ENCODE measurements at places on chromosomes 7 and 10.

DNA sequence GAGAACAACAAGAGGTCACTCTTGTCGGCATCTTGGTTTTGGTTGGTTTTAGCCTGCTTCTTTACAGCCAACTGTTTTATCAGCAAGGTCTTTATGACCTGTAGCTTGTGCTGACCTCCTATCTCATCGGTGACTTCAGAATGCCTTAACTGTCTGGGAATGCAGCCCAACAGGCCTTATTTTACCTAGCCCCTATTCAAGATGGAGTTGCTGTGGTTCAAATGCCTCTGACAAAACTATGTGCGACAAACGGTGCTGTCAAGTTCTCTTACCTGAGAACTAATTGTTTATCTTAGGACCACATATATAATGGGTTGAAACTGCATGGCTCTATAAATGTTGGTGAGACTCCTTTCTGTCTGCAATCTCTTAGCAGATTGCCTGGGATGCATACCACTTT lies 35.9 kb upstream of the POT1 start:
- no peak for DNase-seq

DNA sequence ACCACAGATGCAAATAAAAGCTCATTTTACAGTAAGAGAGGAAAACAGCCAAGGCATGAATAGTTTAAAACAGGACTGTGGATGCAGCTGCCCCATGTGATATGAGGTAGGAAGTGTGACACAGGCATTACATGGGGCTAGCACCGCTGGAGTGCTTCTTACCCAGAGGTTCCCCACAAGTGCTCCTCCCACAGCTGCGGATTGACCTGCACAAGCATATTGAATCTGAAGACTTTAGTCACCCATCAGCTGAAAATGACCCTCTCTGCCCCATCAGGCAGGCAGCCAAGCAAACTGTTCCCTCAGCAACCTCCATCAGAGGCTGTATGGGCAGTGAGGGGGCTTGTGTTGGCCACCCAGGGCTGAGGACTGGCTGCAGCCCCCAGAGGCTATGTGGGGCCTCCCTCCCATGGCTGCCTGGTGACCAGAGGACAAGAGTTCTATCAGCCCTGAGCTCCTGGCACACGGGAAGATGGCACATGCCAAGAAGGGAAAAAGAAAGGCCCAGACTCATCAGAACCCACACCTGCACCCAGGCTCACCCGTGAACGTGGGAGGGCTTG lies 98.7 kb downstream of the TCERG1L start:
- no peak for DNase-seq

GRCh38 chr7:143379611-143380259 lies 1.4 kb upstream of the ZYX start:
- DNase-seq, result no peak

DNA sequence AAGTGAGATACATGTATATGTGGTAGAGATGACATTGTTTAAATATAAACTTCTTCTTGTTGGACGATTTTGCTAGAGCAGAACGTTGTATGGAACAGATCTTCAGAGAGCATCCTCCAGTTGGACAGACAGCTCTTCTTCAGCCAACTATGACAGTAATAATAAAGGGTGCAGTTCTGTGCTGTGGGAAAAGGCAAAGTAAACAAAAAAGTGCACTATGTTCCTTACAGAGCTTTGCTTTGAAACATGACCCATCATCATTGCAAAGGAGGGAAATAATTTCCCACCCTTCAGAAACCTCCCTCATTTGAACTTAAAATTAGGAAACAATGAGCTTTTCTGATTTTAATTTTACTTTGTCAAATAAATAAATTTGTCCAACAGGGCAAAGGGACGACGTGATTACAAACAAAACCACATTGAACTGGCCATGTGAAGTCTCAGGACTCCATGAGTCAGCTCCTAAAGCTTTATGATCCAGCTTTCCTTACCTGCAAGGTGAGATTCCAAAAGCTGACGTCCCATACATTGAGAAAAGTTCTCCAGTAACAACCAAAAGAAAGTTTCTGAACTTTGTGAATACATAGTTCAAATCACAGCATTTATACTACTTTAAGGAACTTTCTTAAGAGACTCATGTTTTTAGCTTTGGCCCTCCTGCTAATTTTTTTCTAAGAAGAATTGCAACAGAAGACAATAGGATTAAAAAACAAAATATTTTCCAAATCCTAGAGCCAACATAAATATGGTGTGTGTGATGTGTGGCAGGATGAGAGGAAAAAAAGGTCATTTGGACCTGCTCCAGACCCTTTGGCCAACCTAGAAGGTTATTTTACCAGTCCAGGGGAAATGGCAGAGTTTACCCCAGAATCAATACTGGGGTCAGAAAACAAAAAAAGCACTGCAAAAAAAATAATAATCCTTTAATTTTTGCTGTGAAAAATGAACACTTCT lies 565.4 kb upstream of the NRP1 start:
- no peak for DNase-seq

- no peak for DNase-seq
Observed at GRCh38 chr10:110833234-110833940, 38.3 kb upstream of the PDCD4 start.

- DNase-seq, result no peak
Observed at GRCh38 chr10:132057191-132057681, 8.5 kb upstream of the JAKMIP3 start.

DNA sequence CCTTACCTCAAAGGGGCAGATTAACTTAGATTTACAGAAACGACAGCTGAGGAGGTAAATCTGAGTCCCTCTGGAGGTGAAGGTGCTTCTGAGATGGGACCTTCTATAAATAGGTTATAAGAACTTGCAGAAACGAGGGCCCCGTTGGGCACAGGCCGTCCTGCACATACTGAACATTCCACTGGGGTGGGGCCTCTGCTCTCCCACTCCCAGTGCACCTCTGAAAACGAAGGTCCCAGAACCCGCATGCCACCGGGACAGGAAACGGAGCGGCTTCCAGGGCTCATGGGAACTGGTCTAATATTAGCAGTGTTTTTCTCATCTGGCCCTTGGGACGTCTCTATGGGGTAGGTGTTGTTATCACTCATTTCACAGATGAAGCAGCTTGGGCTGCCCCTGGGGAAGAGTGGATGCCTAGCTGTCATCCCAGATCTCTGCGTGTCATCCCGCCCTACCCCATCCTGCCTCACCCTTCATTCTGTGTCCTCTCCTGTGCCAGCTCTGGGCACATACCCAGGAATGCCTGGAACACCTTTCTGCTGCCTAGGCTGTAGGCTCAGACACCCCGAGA lies 19.6 kb downstream of the C10orf62 start:
- DNase-seq, result no peak

- peak; percentile 41 for DNase-seq
Observed at GRCh38 chr7:139620676-139621344, 97.3 kb downstream of the CLEC2L start.

- no peak for DNase-seq
Observed at GRCh38 chr7:155631155-155631554, 13.3 kb upstream of the RBM33 start.

DNA sequence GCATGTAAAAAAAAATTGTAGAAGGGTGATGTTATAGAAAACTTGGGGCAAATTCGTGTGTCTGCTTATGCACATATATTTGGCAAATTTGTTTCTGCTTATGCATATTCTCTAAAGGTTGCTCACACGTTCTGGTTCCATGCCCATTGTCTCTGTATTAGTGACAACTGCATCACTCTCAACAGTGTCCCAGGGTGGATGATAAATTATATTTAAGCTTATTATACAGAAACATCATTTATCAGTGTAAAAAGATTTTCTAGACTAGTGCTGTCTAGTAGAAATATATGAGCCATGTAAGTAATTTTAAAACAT lies 4.1 kb downstream of the STK31 start:
- DNase-seq, result no peak

GRCh38 chr7:132252793-132253100 lies 323.5 kb downstream of the PLXNA4 start:
- no peak for DNase-seq

DNA sequence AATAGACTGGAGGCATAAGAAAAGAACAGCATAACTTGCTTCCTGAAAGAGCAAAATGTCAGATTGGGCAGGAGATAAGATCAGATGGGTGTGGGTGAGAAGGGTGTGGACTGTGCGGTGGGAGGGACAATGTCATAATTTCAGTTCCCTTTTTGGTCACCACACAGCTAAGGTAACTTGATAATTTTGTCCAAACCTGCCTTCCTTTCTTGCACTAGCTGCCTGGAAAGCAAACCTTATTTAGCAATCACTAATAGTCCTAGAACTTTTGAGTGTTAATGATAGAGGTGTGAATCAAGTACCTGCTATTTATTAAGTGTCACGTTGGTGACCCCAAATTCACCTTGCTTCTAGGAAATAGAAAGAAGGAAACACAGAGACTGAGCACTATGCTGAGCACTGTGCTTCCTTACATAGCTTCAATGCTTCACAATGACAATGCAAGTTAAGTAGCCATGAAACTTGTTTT lies 72.4 kb upstream of the SP4 start:
- DNase-seq, result no peak

GRCh38 chr7:373818-374705 lies 84.1 kb downstream of the FOXL3 start:
- DNase-seq, result no peak

GRCh38 chr7:153529100-153529499 lies 523.1 kb upstream of the DPP6 start:
- no peak for DNase-seq

GRCh38 chr10:132837905-132838304 lies 52.0 kb upstream of the NKX6-2 start:
- DNase-seq, result no peak

GRCh38 chr10:104643303-104643663 lies 2.2 kb downstream of the SORCS3 start:
- DNase-seq, result no peak

DNA sequence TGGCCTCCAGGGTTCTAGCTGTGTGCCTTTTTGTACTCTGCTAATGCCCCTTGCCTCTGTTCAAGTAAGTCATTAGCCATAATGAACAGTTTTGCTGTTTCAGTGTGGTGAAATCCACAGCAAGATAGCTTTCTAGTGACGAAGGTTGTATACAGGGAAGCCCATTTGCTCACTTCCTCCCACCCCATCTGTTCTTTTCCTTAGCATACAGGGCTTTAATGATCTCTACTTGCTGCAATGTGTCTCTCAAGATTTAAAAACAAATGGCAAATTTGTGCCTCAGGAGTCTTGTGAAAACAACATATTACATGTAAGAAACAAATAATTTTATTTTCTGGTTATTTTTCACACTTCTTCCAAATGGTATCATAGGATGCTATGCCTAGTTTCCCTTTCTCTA lies 243.2 kb downstream of the CDK14 start:
- no peak for DNase-seq

DNA sequence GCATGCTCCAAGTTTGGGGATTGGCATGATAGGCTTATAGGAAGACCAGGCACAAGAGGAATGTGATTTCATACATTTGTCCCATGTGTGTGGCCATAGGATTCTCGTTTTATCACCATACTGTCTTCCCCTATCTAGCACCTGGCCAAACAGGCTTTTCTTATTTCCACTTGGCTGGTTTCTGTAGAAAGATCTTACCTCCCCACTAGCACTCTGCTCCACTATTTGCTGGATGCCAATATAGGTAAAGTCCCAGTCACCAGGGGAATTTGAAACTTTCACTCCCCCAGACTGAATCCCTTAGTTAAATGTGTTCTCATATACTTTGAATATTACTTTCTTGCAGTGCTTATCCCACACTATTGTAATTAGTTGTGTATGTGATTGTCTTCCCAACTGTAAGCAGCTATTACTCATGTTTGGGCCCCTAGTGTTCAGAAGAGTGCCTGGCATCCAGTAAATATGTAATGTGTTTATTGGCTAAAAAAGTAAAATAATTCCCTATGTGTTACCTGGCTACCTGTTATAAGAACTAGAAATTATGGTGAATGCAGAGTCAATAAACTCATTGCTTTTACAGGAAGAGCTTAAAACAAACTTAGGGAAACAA lies 109.0 kb downstream of the LRMDA start:
- DNase-seq, result no peak

GRCh38 chr7:42722716-42723115 lies 189.2 kb downstream of the C7orf25 start:
- no peak for DNase-seq

GRCh38 chr7:122056977-122057376 lies 87.1 kb downstream of the AASS start:
- DNase-seq, result no peak

DNA sequence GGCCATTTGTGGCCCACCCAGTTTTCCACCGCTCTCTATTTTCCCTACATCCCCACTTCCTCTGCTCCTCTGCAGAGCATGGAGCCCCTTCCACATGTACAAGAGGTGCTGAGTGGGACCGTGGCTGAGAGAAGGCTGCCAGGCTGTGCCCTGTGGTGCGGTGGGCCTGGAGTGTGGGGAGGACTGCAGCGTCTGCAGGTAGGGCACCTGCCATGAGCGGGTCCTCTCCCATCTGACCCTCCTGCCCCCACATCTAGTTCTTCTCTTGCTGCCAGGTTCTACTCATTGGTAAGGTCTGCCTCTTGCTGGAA lies 145.6 kb upstream of the FAM20C start:
- no peak for DNase-seq

Measured in A172 (cell line).